ENCODE measurements at places on chromosomes 11 and 22.

- no peaks in the 10 kb centered on the region for H3K27me3 ChIP-seq
- peak; percentile 14 for DNase-seq
- no peak overlapping the region for H3K4me3 ChIP-seq
- H3K27ac ChIP-seq = no peak overlapping the region
- no peaks in the 10 kb centered on the region for H3K4me1 ChIP-seq
Measured at GRCh38 chr11:26276798-26277424, 55.0 kb upstream of the ANO3 start.

DNA sequence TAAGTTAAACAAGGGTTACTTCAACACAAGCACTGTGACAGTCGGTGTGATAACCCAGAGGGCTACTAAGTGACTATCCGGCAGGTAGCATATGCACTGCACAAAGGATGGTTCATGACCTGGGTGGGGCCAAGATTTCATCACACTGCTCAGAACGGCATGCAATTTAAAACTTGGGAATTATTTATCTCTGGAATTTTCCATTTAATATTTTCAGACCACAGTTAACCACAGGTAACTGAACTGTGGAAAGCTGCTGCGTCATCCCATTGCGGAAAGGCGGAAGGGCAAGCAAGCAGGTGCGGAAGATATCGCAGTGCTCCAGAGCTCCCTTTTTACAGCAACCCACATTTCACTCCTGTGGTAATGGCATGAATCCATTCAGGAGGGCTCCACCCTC is 540.8 kb downstream of the INSC start:
- peaks cover 5% of the 10 kb centered on the region for H3K4me1 ChIP-seq
- H3K27ac ChIP-seq = no peak overlapping the region
- H3K27me3 ChIP-seq = no peaks in the 10 kb centered on the region
- H3K4me3 ChIP-seq = no peak overlapping the region
- no peak for DNase-seq

DNA sequence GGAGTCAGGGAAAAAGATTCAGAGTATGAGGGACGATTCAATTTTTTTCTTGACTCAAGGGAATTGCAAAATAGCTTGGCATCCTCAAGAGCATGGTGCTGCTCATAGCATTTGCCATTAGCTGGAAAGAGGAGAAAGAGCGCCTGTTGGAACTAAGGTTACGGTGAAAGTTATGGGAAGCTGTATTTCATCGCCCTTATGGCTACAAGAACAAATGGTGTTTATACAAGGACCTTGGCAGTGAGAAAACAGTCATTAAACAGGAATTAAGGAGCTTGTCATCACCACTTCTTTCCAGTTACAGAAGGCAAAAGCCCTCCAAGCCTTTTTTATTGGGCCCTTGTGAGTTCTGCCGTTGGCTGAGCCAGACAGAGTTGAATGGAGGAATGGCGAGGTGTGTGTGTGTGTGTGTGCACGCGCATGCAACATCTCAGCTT is 74.2 kb downstream of the ALX4 start:
- no peaks in the 10 kb centered on the region for H3K27me3 ChIP-seq
- no peak for DNase-seq
- no peak overlapping the region for H3K4me3 ChIP-seq
- H3K4me1 ChIP-seq = no peaks in the 10 kb centered on the region
- H3K36me3 ChIP-seq = no peaks in the 10 kb centered on the region

- H3K4me3 ChIP-seq = no peak overlapping the region
- H3K27ac ChIP-seq = no peak overlapping the region
- H3K4me1 ChIP-seq = no peaks in the 10 kb centered on the region
- no peaks in the 10 kb centered on the region for H3K36me3 ChIP-seq
- no peaks in the 10 kb centered on the region for H3K27me3 ChIP-seq
Measured at GRCh38 chr22:47168441-47168840, 406.0 kb downstream of the TBC1D22A start.

DNA sequence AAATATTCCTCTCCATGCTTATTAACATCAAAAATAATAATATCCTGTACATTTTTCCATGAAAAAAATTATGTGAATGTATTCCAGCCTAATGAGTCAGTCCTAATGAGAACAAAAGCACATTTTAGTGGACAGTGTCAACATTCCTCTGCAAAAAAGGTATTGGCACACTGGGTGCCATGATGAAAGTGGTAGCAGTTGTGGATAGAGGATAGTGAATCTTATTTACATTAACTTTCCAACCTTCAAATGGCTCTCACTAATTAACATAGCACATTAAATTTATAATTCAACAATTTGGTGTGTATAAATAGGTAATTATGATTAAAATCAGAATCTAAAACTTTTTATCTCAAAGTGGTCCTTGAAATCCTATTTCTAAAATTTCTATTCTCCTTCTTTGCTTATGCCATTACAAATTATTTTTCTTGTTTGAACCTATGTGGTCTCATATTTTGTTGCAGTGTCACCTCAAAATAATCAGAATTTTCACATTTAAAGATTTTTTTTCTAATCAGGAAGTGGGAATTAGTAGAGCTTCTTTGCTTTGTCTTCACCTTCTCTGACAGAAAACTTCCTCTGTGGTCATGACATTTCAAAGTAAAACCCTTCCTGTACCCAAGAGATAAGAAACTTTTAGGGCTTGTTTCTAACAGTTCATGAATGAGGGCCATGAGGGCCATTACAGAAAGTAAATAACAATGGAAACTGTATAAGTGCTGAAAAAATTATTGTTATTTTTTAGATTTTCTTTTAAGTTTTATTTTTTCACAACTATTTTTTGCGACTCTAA is 18.7 kb downstream of the SOX6 start:
- no peak for DNase-seq
- no peak overlapping the region for H3K4me3 ChIP-seq
- H3K4me1 ChIP-seq = peaks cover 18% of the 10 kb centered on the region
- no peaks in the 10 kb centered on the region for H3K36me3 ChIP-seq
- H3K27me3 ChIP-seq = no peaks in the 10 kb centered on the region
- no peak overlapping the region for H3K27ac ChIP-seq

DNA sequence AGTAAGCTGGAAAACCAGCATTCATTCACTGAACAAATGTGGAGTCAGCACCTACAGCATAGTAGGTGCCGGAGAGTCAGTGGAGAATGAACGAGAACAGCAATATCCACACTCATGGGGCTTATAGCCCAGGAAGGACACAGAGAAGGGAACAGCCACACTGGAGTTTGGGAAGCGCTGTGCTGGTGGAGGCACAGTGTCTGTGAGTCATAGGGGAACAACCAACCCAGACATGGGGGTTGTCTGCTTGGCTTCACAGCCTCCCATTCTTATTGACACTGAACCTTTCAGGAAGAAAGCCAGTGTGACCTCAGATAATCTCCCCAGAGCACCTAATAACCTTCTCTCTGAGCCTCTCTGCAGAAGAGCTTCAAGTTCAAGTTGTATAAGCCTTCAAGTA is 56.6 kb upstream of the UBASH3B start:
- H3K4me3 ChIP-seq = no peak overlapping the region
- no peak for DNase-seq
- no peaks in the 10 kb centered on the region for H3K27me3 ChIP-seq
- no peak overlapping the region for H3K27ac ChIP-seq
- H3K4me1 ChIP-seq = no peaks in the 10 kb centered on the region

GRCh38 chr11:101686514-101686913 is 102.7 kb upstream of the TRPC6 start:
- H3K27ac ChIP-seq = no peak overlapping the region
- no peaks in the 10 kb centered on the region for H3K36me3 ChIP-seq
- no peak for DNase-seq
- H3K4me3 ChIP-seq = no peak overlapping the region
- no peaks in the 10 kb centered on the region for H3K27me3 ChIP-seq
- H3K4me1 ChIP-seq = no peaks in the 10 kb centered on the region

DNA sequence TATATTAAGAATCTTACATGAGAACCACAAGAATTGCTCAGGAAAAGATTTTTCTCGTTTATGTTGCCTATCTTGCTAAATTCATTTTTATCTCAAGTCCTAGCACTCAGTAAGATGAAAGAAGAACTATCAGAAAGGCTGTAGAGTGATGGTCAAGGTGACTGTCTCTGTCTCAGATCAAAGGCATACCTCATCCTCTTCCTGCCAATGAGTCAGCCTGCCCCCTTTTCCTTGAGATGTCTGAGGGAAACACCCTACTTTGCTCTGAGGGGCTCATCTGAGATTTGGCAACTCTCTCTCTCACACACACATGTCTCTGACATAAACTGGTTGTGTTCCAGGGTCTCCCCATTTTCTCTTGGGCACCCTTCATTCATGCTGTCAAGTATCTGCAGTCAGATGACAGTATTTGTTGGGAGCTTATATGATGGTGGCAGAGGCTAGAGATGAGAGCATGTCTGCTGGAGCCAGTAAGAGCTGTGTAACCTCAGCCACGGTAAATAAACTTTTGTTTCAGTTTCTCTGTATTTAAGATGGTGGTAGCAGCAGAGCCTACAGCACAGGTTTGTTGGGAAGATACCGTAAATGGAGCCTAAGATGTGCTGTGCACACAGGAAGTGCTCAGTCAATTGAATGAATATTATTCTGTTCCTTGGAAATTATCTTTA is 1.6 kb downstream of the MMP27 start:
- no peaks in the 10 kb centered on the region for H3K27me3 ChIP-seq
- H3K4me1 ChIP-seq = no peaks in the 10 kb centered on the region
- H3K4me3 ChIP-seq = no peak overlapping the region
- H3K36me3 ChIP-seq = no peaks in the 10 kb centered on the region

DNA sequence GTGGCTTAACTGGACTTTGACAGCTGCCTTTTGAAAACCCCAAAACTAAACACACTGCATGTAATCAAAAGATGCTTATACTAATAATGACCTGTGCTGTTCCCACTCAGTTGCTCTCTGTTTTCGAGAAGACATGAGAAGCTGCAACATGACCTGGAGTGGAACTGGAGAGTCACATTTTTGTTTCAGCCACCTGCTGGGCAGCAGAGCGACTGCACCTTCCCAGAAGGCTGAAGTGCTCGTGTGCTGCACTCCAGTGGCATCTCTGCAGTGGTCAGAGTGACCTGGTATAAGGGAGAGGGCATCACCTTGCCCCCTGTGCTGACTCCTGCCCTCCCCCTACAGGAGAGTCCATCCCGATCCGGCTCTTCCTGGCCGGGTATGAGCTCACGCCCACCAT is 8.6 kb downstream of the THYN1 start:
- H3K4me1 ChIP-seq = no peaks in the 10 kb centered on the region
- no peaks in the 10 kb centered on the region for H3K36me3 ChIP-seq
- H3K27me3 ChIP-seq = no peaks in the 10 kb centered on the region
- no peak for DNase-seq

DNA sequence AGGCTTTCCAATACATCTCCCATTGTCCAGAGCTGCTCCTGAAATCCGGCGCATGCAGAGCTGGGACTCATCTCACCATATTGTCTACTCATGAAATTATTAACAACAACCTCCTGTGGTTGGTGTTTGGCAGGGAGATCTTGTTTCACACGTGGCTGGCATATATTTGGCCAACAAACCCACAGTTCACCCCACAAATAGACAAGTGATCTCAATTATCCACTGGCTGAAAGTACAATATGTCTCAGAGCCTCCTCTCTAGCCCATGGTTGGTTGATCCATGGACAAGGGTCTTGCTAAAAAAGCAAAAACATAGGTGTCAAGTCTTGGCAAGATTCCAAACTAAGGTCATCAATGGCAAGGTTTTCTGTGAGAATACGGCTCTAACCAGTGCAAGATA is 386.9 kb downstream of the ETS1 start:
- H3K27me3 ChIP-seq = no peaks in the 10 kb centered on the region
- DNase-seq = no peak
- no peaks in the 10 kb centered on the region for H3K36me3 ChIP-seq
- no peaks in the 10 kb centered on the region for H3K4me1 ChIP-seq
- H3K4me3 ChIP-seq = no peak overlapping the region

GRCh38 chr11:17550450-17551346 is 3.6 kb downstream of the OTOG start:
- no peaks in the 10 kb centered on the region for H3K27me3 ChIP-seq
- no peak for DNase-seq
- H3K4me3 ChIP-seq = no peak overlapping the region
- H3K4me1 ChIP-seq = no peaks in the 10 kb centered on the region

DNA sequence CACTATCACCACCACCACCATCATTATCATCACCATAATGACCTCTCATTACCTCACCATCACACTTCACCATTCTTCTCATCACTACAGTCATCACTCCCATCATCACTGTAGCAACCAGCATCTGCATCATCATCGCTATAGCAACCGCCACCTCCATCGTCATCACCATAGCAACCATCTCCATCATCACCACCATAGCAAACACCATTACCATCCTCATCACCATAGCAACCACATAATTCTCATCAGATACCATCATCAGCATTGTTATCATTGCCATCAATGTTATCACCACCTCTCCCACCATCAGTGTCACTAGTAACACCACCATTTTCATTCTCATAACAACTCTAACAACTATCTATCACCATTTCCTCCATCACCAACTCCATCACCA is 23.1 kb upstream of the CD82 start:
- H3K27me3 ChIP-seq = no peaks in the 10 kb centered on the region
- no peaks in the 10 kb centered on the region for H3K4me1 ChIP-seq
- H3K36me3 ChIP-seq = no peaks in the 10 kb centered on the region
- DNase-seq = no peak
- no peak overlapping the region for H3K27ac ChIP-seq

GRCh38 chr11:83046621-83047172 is 25.0 kb downstream of the RAB30 start:
- DNase-seq = no peak
- H3K27ac ChIP-seq = no peak overlapping the region
- no peak overlapping the region for H3K4me3 ChIP-seq
- H3K27me3 ChIP-seq = no peaks in the 10 kb centered on the region
- H3K36me3 ChIP-seq = no peaks in the 10 kb centered on the region

DNA sequence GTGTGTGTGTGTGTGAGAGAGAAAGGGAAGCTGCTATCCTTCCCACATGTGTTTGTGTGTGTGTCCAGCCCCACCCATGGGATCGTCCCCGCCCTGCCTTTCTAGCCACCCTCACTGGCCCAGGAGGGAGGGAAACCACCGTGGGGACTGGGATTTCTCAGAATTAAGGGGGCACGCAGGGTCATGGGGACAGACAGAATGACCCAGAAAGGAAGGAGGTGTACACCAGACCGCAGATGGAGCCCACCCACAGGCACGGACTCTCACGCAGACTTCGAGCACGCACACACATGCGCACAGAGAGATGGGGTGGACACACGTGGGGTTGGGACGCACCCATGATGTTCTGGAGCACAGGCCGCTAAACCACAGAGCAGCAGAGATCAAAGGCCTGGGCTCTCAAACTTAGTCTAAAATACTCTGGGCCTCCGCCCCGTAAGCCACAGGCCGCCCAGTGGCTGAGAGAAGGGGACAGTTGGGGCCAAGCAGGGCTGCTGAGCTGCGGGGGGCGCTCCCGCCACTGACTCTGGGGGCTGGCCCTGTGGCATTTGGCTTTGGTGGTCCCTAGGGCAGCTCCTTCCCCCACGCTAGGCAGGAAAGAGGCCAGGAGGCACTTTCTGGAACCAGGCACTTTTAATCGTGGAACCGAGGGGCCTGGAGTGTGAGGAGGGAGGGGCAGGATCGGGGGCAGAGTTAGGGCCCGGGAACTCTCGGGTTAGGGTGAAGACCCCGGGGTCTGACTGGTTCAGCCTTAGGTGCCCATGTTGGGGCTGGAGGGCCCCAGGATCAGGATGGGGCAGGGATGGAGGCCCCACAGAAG is 1.5 kb downstream of the IFITM5 start:
- H3K4me3 ChIP-seq = no peak overlapping the region
- peaks cover 27% of the 10 kb centered on the region for H3K36me3 ChIP-seq
- H3K4me1 ChIP-seq = no peaks in the 10 kb centered on the region
- no peaks in the 10 kb centered on the region for H3K27me3 ChIP-seq
- DNase-seq = no peak

- no peak for DNase-seq
- no peaks in the 10 kb centered on the region for H3K4me1 ChIP-seq
- H3K4me3 ChIP-seq = no peak overlapping the region
- no peaks in the 10 kb centered on the region for H3K27me3 ChIP-seq
Measured at GRCh38 chr11:12119502-12119901, 9.1 kb downstream of the MICAL2 start.
